ENCODE measurements at places on chromosomes 16 and 17.

DNA sequence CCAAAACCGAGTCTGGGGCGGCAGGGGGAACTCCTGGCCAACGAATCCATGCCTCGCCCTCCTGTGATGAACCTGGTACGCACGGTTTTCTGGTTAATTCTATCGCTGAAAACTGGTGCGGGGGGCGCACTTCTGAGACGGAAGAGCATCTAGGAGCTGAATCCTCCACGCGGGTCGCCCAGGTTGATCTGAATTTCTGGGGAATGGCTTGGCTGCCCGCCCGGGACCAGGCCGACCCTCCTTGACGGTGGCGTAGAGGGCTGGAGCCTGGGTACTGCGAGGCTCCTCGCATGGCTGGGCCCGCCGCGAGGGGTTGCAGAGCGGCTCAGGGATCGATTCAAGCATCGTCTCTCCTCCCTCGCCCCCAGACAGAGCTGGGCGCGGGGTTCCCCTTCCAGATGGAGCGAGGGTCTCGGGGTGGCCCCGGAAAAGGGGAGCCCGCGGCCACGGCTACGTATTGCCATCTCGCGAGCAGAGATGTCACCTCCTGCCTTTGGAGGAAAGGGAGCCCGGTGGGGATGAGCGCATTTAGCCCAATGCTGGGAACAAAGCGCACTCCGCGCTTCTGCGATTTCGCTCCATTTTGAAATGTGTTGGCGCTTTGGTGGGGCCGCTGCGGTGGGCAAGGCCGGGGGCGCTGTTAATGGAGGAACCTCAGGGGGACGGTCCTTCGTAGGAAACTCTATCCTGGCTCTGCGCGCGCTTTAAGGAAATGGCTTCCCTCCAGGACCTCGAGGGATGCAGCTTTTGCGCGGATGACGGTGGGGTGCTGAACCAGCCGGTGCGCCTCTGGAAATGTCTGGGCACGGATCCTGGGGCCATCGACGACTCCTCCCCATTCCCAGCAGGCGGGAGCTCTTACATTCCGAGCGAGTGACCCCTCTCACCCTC lies 2.7 kb downstream of the MAPT start:
- DNase-seq = no peak

DNA sequence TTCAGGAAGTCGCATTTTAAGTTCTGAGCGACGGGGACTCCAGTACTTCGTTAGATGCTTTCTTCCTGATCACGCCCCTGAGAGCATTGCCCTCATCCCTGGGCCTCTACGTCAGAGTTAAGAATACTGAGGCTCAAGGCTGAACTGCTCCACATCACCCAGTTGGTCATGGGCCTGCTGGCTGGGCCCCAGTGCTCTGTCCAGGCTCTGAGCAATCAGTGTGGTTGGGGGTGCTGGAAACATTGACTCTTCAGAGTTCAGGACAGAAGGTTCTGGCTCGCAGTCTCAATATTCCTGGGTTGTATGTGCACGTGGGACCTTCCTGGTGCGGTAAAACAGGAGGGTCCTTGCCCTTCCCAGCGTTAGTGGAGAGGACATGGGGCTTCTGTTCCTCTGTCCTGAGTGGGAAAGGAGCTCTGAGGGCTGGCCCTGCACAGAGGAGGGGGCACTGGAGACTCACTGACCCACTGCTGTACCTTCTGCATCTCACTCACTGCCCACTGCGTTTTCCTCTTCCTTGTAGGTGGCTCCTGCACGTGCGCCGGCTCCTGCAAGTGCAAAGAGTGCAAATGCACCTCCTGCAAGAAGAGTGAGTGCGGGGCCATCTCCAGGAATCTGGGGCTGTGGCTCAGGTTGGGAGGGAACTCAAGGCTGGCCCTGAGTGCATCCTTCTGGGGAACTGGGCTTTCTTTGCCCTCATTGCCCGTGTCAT lies 518 bp downstream of the MT1E start:
- no peak for DNase-seq

DNA sequence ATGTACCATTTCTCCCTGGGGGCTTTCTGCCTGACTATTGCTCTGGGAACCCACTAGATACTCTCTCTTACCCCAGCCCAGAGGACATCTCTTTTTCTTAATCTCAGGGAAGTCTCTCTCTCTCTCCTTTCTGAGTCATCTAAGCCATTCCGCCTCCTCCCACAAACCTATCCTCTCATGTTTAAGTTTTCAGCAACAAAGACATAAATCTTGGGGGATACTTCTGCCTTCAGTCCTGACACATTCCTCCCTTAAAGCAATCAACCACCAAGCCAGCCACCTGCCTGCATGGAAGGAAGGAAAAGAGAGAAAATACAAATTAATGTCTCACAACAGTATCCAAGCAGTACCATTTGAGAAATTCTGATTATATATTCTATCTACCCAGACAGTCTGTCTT lies 128.8 kb downstream of the HS3ST2 start:
- no peak for DNase-seq

DNA sequence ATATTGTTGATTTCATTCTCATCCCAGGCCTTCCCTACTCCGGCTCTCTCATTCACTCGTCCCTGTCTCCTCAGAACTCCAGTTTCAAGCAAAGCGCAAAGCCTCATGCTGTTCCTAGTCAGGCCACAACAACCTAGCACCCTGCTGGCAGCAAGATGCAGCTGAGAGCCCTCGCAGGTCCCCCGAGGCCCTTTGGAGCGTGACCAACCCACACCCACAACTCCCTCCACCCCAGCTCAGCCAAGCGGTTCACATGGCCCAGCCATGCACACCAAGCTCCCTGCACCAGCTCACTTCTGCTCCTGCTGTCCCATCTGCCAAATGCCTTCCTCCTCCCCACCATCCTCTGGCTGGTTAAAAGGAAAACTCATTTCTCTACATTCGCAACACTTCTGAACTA lies 195.8 kb downstream of the IRX5 start:
- no peak for DNase-seq

- no peak for DNase-seq
Measured at GRCh38 chr16:49661465-49662187, 194.3 kb downstream of the ZNF423 start.

GRCh38 chr17:248337-249235 lies 67.1 kb upstream of the DOC2B start:
- DNase-seq = no peak

DNA sequence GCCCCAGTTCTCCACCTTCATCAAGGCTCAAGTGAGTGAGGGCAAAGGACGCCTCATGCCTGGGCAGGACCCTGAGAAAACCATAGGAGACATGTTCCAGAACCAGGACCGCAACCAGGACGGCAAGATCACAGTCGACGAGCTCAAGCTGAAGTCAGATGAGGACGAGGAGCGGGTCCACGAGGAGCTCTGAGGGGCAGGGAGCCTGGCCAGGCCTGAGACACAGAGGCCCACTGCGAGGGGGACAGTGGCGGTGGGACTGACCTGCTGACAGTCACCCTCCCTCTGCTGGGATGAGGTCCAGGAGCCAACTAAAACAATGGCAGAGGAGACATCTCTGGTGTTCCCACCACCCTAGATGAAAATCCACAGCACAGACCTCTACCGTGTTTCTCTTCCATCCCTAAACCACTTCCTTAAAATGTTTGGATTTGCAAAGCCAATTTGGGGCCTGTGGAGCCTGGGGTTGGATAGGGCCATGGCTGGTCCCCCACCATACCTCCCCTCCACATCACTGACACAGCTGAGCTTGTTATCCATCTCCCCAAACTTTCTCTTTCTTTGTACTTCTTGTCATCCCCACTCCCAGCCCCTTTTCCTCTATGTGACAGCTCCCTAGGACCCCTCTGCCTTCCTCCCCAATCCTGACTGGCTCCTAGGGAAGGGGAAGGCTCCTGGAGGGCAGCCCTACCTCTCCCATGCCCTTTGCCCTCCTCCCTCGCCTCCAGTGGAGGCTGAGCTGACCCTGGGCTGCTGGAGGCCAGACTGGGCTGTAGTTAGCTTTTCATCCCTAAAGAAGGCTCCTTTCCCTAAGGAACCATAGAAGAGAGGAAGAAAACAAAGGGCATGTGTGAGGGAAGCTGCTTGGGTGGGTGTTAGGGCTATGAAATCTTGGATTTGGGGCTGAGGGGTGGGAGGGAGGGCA lies 9.7 kb downstream of the FKBP10 start:
- DNase-seq = no peak

- no peak for DNase-seq
Measured at GRCh38 chr16:54750249-54750648, 180.4 kb upstream of the IRX5 start.

DNA sequence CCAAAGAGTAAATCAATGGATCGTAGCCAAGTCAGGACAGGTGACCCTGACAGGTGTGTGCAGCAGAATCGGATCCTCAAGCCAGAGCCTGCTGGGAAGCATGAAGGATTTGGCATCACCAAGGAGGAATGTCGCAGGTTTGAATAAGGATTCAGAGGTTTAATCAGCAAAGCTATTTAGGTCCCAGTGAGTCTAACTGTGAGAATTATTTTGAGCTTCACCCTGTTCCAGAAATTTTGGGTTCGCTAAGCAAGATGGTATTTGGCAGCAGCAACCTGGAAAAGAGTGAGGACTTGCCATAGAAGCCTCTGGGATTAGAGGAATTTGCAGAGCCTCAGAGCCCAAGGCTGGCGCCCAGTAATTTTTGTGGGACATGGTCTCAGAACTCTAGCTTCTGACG lies 173.0 kb downstream of the CCDC182 start:
- no peak for DNase-seq

DNA sequence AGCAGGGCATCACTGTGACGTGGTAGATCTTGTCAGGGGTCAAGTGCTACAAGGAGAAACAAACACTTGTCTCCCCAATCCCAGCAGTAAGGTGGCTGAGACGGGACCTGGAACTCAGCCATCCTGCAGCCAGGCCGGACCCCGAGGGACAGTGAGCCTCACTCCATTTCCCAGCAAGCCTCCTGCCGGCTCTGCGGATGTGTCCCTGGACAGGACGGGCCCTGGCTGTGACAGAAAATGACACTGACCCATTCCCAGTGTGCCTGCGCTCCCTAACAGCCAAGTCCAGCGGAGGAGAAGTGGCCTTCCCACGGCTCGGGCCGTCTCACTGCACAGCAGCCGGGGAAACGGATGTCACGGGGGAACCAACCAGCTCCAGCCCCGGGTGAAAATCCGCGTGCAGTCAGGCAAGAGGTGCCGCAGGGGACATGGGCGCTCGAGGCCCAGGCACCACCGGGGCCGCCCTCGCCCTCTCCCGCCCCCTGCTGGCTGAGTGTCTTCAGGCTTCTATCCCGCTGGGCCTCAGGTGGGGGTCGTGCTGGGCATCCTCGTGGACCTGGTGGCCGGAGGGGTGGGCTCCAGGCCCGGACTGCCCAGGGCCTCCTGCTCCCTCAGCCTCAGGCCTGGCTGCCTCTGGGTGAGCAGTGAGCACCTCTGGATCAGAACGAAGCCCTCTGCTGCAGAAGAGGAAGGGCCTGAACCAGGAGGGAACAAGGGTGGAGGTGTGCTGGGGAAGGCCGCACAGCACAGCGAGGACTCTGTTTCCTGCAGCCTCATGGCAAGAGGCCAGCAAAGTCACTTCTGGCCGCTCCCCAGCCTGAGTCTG lies 6.7 kb downstream of the HAGHL start:
- peak; percentile 40 for DNase-seq

DNA sequence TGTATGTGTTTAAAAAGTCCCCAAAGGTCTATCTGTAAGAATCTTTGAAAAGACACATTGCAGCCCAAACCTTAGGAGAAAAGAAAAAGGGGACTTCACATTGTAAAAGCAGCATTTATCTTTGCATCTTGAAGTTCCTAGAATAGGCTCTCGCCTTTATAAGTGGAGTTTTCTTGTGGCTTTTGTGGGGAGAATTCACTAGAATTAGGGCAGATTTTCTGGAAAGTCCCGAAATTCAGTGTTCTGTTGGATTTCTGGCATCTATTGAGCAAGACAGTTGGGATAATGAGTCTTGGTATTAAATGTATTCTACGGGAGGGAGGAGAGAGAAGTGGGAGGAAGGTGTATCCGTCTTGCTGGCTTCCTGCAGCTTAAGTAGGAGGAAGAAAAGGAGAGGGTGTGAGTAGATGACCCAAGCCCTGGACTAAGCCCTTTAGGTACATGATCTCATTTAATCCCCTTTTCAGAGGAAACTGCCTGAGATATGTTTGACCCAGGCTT lies 62.6 kb downstream of the PRKCA start:
- DNase-seq = no peak

GRCh38 chr17:38609280-38610031 lies 3.7 kb upstream of the SRCIN1 start:
- DNase-seq = no peak

DNA sequence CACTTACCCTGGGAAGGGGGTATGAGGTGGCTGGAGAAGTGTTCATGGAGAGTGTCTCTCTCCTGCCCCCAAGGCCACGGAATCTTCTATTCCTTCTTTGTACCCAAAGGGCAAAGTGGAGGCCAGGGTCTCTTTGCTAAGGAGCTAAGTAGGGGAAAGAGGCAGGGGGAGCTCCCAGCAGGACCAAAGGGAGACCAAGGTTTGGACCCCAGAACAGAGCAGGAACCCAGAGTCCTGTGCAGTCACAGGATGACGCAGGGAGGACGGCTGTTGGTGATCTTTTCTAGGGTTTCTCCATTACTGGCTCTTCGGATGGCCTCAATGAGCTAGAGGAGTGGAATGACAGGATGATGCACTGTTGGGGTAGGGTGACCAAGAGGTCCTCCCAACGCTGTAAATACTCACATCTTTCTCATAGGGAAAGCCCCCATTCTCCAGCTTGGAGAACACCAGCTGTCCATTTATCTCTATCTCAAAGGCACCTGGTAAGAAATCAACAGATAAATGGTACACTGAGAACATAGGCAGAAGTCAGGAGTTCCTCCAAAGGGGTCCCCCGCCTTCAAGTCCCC lies 966 bp downstream of the MIEN1 start:
- DNase-seq = no peak

DNA sequence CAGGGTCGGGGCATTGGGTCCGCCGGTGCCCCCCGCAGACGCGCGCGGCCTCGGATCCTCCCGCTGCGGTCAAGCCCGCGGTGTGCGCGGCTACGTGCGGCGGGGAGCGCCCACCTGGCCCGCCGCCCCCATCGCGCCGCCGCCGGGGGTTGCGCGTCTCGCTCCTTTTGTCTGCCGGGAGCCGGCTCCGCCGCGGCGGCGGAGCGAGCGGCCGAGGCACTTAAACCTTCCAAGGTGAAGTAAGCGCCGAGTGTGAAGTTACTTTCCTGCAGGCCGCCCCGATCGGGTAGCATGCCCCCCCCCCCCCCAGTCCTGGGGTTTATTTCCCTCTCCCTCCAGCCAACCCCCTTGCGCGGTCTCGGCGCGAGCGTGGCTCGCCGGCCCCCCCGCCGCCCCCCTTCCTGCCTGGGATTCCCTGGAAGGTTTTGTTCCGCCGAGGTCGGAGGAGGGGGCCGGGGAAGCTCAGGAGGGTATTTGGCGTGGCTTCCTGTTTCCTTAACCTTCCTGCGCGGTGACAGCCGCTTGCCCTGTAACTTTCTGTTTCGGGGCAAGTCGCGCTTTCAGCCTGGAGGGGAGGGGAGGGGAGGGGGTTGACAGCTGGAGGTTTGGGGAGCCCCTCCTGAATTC lies 56.6 kb upstream of the GSE1 start:
- DNase-seq = peak; percentile 45
